D341Med (cell line): ENCODE measurements at places on chromosomes 5 and 9.

DNA sequence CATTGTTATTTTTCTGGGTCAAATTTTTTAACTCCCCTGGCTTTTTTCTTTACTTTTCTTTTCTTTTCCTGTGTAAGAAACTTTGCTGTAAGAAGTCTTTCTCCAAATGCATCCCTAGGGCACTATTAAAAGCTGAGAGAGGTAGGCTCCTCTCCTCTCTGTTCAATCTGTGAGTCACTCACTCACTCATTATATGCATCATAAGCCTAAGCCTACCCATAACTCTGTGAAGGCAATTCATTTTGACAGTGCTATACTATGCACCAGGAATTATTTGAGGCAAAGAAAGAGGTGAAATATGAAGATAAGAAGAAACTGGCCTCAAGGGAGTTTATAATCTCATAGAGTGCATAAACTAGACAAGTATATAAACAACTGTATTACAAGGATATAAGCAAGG is 67.9 kb upstream of the PRR16 start:
- DNase-seq = no peak

DNA sequence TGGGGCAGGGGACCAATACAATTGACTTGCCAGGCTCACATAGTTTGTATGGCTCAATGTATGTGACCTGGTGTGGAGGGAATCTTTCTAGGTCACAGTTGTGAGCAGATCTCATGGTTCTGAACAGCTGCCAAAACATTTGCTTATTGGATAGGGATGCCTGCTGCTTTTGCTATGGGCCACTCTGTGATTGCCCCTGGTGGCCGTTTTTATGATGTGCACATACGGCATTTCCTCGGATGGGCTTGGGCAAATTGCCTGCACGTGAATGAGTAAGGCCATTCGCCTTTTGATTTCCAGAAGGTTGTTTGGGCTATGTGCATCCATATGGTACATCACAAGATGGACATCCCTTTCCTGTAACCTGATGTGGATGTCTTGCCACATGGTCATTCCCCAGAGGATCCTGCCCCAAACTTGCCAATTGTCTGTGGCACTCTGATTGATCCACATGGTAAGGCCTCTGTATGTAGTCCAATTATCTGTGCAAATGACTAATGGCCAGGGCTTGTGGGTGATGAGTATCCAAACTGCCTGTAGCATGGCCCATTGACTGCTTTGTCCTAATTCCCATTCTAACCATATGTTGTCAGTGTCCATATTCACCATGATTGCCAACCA is 10.7 kb upstream of the SLC22A4 start:
- DNase-seq = no peak

GRCh38 chr9:136373300-136374182 is at the start of gene CARD9:
Gene CARD9 (minus strand): TSS chr9:136373669. CDS start chr9:136372078, 1,591 bp downstream.
- no peak for DNase-seq

DNA sequence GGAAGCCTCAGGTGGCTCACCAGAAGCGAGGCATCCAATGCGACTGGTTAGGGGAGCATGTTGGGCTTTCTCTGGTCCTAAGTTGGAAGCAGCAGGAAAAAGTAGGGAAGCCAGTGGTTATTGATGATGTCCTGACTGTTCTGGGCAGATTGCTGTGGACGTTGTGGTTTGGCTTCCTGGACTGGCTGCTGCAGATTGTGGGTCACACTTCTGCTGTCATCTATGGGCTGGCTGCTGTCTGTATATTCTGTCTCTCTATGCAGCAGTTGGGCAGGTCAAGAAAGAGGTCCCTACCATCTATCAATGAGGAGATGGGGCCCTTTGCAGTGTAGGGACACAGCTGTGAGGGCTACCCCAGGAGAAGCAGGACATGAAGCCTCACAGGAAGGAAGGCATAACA is 13.5 kb upstream of the MARCHF6 start:
- DNase-seq = no peak

GRCh38 chr5:87020099-87020934 is 247.4 kb upstream of the RASA1 start:
- DNase-seq = peak; percentile 31

- DNase-seq = no peak
Measured at GRCh38 chr5:154776167-154776566, 21.0 kb downstream of the LARP1 start.

GRCh38 chr5:135119481-135119880 is 85.5 kb upstream of the PITX1 start:
- DNase-seq = no peak

DNA sequence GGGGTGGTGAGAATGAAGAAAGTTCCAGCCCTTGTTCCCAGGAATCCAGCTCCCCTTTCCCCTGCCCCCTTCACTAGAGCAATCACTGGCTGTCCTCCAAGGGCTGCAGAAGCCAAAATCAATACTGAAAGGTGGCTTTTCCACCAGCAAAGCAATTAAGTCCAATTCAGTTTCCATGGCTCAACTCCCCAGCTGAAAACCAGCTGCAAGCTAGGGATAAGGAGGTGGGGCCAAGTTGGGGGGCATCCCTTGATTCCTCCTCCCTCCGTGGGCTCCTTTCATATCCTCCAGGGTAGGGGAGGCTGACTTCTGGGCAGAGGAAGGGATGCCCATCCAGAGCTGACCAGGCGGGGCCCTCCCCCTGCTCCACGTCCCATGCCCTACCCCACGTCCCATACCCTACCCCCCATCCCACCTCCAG is 22.7 kb downstream of the CAMK2A start:
- no peak for DNase-seq
